K562 (cell line): ENCODE measurements at places on chromosomes 5 and 9.

GRCh38 chr5:112554101-112554977 lies 135.3 kb upstream of the EPB41L4A start:
- DNase-seq = no peak

GRCh38 chr5:157167214-157167621 lies 1.2 kb upstream of the GARIN3 start:
- DNase-seq = no peak

DNA sequence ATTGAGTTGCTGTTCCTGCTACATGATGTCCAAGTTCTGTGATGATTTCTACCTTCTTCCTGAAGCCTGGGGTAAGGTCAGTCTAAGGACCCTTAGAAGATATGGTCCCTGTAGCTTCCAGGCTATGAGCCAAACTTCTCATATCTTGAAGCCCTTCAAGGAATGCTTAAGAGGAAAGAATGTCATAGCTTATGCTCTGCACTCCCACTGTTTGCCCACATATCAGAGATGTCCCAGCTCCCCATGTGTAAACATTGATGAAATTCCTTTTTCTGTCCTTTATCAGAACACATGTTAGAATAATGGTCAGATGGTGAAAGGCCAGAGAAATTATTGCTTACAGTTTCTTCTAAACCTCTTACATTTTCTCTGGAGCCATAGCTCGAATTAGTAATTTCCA lies 41.4 kb upstream of the RUSC2 start:
- DNase-seq = no peak

DNA sequence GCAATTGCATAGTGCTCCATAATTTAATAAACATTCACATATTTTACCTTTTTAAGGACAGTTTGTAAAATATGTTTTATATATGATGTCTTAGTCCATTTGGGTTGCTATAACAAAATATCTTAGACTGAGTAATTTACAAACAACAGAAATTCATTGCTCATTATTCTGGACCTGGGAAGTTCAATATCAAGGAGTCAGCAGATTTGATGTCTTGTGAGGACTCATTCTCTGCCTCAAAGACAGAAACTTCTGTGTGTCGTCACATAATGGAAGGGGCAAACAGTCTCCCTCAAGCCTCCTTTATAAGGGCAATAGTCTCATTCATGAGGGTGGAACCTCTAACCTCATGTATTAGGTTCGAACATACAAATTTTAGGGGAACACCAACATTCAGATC lies 455.9 kb downstream of the TAF11L14 start:
- DNase-seq = no peak

- no peak for DNase-seq
Measured at GRCh38 chr5:107456281-107456715, 214.4 kb downstream of the EFNA5 start.

DNA sequence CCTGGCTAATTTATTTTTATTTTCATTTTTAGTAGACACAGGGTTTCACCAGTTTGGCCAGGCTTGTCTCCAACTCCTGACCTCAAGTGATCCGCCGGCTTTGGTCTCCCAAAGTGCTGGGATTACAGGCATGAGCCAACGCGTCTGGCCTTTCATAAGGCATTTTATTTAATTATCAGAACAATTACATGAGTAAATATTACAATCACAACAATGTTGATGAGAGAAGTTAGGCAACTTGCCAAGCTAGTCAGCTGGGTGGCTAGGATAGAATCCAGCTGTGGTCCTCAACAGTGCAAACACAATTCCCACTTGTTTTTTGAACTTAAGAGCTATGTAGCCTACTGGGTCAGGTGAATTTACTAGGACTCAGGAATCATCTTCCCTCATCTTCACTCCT lies 22.0 kb downstream of the C9orf57 start:
- no peak for DNase-seq

GRCh38 chr5:7846327-7846726 lies 4.6 kb downstream of the CFAP90 start:
- no peak for DNase-seq

- DNase-seq = no peak
Measured at GRCh38 chr9:16871336-16872151, 1.1 kb upstream of the BNC2 start.

- no peak for DNase-seq
Measured at GRCh38 chr9:124306098-124306735, 48.5 kb downstream of the NEK6 start.

DNA sequence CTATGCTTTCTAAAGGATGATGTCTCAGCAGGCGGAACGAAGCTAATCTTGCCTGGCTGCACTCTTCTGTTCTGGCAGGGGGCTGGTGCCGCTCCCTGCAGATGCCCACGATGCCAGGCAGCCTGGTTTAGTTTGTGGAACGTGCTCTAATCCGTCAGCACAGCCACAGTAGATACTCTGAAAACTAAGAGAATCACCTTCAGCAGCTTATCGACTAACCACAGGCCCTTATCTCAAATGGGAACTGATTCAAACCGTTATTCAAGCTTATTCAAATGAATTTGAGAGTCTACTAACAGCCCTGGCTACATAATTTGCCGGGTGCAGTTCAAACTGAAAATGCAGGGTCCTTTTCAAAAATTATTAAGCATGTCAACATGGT lies 246.6 kb upstream of the ANKRD55 start:
- DNase-seq = no peak

- DNase-seq = no peak
Measured at GRCh38 chr5:43422143-43422542, 10.0 kb upstream of the CCL28 start.

DNA sequence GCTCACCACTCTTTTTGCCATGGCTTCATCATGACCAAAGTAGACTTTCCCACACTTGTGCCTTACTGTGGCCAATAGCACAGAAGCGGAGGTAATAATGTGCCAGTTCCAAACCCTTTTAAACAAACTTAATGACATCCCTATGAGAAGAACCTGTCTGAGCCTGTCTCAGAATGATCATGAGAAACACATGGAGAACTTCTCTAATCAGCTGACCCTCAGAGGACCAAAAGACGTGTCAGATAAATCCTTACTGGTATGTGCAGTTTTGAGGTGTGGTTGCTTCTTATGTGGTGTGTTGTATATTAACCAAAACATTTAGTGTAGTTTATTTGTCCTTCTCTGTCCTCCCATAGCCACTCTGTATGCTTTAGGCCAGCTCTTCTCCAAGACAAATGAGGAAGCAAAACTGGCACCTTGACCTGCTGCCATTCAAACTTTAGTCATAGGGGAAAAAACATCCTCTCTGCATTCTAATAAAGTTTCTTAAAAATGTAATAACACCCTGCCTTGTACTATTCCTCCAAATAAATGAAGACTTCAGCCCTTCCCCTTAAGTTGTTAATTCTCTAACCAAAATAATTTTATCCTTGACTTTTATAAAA lies 168.9 kb downstream of the MUSK start:
- DNase-seq = no peak

- peak; percentile 83 for DNase-seq
Measured at GRCh38 chr9:133505901-133506652, 18.7 kb downstream of the MYMK start.

GRCh38 chr9:5629312-5630080 lies 589 bp downstream of the RIC1 start:
- DNase-seq = peak; percentile 26

GRCh38 chr9:15873573-15874177 lies 320.8 kb downstream of the CCDC171 start:
- DNase-seq = peak; percentile 30

DNA sequence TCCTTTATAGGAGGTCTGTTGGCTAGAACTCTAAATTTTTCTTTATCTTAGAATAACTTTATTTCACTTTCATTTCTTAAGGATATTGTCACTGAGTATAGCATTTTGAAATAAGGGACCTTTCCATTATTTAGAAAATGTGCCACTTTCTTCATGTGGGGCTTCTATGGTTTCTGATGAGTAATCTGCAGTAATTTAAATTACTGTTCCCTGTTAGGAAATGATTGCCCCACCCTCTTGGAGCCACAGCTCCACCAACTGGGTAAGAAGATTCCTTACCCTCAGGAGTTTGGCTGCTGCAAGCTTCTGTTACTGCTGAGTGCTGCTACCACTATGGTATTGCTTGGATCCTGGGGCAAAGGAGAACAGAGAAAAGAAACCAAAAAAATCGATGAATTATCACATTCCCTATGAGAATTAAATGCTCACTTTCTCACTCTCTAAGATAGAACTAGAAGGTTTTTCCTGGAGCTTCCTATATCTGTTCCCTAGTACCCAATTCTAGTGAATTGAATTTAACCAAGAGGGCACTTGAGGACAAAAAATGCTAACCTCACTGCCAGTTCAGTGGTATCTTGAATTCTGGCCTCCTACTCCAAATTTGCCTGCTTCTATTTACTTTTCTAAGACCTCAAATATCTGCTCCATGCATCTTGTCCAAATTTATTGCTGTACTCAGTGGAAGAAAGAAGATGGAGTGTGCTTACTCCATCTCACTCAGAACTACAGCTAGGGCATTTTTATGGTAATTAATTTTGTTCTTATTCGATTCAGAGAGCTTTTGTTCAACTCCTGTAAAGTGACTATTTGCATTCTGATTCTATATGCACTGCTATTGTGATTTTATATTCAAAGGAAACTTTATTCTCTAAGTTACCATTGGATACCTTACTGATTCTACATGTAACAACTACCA lies 2111.3 kb downstream of the MAT2B start:
- DNase-seq = no peak

- no peak for DNase-seq
Measured at GRCh38 chr5:57862471-57862911, 379.9 kb upstream of the ACTBL2 start.

DNA sequence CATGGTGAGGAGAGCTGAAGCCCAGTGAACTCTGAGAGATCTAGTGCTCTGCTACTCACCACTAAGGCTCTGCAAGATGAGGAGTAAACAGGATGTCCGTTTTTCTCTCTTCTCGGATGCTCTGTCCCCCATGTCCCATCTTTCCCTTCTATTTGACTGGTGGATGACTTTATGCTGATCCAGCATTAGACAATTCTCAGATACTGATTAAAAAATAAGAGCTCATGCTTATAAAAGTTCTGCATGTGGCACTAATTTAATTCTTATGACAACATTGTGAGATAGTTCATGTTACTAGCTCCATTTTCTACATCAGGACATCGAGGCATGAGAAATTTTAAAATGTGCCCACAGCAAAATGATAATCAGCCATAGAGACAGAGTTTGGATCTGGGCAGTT lies 77.0 kb downstream of the HMHB1 start:
- no peak for DNase-seq

GRCh38 chr9:116687754-116688135 lies 640 bp downstream of the TRIM32 start:
- DNase-seq = peak; percentile 26

- DNase-seq = no peak
Measured at GRCh38 chr9:93300175-93300572, 116.2 kb downstream of the WNK2 start.

DNA sequence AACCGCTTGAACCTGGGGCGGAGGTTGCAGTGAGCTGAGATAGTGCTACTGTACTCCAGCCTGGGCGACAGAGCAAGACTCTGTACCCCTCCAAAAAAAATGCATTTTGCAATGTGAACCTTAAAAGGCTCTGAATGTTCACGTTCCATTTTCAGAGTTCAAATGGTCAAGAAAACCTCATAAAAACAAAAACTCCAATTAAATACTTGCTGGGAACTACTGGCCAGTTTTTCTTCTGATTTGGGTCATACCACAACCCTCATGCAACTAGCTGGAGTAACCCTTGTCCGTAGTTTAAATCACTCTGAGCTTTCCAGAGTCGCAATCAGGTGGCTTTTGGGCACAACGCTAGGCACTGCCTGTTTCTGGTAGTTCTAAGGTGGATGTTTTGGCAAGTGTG lies 2.3 kb upstream of the OTULINL start:
- no peak for DNase-seq

- no peak for DNase-seq
Measured at GRCh38 chr9:34377404-34377746, 677 bp upstream of the MYORG start.

DNA sequence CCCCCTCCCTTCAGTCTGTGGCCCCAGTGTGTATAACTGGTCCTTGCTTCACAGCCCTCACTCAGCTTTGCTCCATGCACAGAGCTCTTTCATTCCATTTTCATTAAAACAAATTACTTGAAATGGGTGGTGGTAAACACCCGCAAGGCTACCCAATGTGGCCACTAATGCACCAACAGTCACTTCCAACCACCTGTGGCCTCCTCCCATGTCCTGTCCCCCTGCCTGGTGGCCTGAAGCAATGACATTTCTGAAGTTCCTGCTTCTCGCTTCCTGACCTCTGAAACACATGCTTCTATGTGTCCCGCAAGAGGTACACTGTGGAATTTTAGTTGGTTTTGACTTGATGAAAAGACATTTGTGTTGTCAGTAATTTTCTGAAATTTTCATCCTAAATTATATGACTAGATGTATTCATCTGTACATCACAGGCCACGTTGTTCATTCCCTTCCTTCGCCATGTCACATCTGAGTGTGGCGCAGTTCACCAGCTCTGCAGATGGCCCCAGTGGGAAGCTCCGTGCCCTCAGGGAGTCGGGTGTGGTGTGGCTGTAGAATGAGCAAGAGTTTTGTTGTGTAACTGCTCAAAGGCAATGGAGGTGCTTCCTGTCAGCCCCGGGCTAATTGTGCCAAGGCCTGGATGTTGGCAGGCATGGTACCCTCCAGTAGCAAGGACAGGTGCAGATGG lies 9.6 kb downstream of the ROPN1L start:
- DNase-seq = no peak
